Stimulated activated CD8-positive, alpha-beta memory T cell treated with anti-CD3 and anti-CD28 coated beads, Interleukin-4, amount 100 ng/mL, for 4 hours (primary cell): ENCODE measurements at places on chromosomes 6 and 20.

GRCh38 chr20:45187693-45188092, 13.0 kb downstream of the PI3 start:
- DNase-seq: no peak

DNA sequence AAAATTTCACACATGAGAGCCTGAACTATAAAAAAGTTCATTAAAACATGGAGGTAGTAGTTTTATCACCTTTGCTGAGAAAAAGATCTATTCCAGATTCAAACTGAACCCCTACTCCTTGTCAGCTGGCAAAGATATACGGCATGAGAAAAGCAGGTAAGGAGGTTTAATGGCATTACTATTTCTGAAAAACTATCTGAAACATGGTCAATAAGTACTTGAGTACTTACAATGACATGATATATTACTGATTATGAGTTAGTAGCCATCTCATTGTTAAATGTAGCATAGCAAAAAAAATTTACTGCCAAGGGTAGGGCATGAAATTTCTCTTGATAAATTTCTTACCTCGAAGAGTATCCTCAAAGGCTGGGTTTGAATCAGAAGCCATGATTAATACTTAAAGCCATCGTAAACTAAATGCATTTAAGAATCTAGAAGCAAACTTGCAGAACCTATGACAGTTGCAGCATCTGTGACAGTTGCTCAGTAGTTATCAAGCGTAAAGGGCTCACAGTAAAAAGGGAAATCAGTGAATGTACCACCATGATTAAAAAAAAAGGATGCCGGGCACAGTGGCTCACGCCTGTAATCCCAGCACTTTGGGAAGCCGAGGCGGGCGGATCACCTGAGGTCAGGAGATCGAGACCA, 8.7 kb downstream of the SLC17A5 start:
- no peak for DNase-seq

- DNase-seq: no peak
These were observed 32.8 kb upstream of the ZNFX1 start for GRCh38 chr20:49310705-49311104.

DNA sequence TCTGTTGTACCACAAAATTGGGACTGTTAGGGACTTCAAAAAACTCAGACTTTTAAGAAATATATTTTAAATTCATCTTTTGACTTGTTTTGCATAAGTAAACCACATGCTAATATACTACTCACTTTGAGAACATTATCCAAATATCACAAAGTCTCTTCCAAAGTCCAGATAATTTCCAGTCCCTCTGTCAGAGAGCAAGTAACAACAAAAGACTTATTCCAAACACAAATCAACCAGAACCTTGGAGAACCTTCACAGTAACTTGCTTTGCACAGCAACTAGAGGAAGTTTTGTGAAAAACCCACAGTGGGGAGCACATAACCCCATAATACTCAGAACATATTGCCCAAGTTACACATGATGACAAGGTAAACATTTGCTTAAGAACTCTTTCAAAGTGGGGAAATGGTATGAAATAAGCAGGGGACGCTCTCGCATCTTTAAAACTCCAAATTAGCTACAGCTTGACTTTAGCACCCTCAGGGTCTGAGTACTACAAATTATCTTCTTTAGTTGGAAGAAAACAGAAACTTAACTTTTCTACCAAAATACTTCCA, 37.8 kb downstream of the CENPW start:
- DNase-seq: no peak

DNA sequence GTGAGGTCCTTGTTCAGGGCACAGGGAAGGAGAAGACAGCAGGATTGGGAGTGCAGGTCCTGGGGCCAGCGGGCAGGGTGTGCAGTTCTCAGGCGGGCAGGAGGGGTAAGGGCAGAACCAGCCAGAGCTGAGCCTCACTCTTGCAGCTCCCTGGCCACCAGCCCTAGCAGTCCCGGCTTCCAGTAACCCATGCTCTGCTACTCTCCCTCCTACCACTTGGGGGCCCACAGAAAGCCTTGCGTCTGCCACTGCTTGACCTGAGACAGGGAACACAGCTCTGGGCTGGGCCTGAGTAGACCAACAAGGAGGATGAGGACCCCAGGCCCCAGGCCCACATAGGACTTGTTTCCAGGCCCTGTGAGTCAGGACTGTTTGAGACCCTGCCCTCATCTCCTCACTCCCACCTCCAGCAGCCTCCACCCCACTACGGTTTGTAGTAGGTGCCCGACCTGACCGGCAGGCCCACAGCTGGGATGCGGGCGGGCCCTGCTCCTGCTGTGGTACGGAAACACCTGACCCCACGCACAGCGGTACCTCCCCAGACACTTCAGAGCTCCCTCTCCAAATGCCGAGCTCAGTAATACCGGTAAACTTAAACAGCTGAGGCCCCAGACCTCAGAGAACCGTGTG, 39.2 kb downstream of the KCNK5 start:
- no peak for DNase-seq

DNA sequence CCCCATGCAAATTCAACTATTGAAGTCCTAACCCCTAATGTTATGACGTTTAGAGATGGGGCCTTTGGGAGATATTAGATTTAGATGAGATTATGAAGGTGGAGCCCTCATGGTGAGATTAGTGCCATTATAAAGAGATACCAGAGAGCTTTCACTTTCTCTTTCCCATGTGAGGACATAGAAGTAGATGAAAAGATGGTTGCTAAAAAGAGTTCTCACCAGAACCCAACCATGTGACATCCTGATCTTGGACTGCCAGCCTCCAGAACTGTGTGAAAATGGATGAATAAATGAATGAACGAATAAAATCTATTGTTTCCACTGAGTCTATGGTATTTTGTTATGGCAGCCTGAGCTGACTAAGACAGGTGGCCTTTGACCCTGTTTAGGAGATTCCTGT, 50.6 kb upstream of the FBXO30 start:
- no peak for DNase-seq

- DNase-seq: no peak
These were observed 15.6 kb downstream of the COMMD7 start for GRCh38 chr20:32727683-32728082.

DNA sequence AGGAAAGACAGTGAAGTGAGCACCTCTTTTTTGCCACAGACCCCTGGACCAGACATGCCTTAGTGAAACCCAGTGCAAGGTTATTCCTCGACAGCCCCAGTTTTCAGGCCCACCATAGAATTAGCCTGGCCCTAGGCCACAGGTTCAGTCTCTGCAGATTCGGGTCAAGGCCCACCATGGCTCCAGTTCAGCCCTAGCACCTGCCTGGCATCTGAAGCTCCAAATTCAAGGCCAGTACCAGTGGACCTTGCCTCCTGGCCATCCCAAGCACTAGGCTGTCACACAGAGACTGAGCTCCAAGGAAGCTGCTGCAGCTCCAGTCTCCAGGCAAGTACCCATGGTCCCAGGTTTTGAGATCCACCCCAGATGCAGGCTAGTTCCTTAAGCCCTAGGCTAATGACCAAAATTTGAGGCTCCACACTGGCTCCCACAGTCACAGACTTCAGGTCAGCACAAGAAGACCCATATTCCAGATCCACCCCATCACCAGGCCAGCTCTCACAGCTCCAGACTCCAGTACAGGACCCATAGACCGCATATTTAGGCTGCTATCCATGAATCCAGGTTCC, 877.5 kb upstream of the ADGRB3 start:
- DNase-seq: no peak

DNA sequence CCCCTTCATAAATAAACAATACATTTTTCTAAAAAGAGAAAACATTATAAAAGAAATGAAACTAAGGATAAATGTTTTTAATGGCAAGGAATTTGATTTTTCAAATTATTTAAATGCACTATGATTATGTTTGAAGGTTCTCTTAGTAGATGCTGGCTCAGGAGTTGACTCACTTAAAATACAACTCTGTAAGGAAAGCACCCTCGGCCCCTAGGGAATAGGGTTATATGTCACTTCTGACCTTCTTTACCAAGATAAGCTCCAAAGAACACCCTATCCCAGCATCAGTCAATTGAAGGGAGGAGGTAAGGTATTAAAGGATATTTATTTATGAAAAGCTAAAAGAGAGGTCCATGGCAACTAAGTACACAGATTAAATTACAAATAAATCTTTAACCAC, 6.8 kb downstream of the SNAP91 start:
- no peak for DNase-seq

GRCh38 chr6:51648236-51648635, 439.2 kb downstream of the PKHD1 start:
- DNase-seq: no peak

DNA sequence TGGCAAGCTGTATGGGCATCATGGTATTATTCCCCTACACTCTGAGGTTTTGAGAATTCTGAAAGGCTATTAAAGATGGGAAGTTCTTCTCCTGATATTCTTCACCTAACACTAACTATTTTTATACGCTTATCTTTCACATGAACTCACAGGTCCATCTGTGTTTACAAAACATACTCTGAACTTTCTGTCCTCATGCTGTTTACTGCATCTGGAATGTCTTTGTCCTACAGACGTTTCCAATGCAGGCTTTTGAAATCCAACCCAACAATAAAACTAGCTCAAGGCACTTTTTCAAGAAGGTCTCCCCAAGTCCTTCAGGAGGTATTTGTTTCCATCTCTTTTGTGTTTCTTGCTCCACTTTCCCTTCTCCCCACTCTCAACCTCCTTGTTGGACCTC, 60.5 kb upstream of the MLIP start:
- no peak for DNase-seq
